ENCODE measurements at places on chromosomes 3 and 15. TPM values are rescaled to one million over a fixed set of nuclear protein-coding genes. Genes with fewer than 3 reads are reported as not detected.
A peak's percentile ranks its signal among the peaks of the same experiment; 100 is the strongest.

- no peak for DNase-seq
Observed at GRCh38 chr3:192904632-192905289, 12.9 kb downstream of the MB21D2 start.

GRCh38 chr3:153596401-153596800, 434.4 kb downstream of the RAP2B start:
- no peak for DNase-seq

GRCh38 chr3:148742118-148742517, 44.4 kb downstream of the AGTR1 start:
- no peak for DNase-seq

- no peak for DNase-seq
Observed at GRCh38 chr3:99344216-99344615, 294.2 kb upstream of the COL8A1 start.

DNA sequence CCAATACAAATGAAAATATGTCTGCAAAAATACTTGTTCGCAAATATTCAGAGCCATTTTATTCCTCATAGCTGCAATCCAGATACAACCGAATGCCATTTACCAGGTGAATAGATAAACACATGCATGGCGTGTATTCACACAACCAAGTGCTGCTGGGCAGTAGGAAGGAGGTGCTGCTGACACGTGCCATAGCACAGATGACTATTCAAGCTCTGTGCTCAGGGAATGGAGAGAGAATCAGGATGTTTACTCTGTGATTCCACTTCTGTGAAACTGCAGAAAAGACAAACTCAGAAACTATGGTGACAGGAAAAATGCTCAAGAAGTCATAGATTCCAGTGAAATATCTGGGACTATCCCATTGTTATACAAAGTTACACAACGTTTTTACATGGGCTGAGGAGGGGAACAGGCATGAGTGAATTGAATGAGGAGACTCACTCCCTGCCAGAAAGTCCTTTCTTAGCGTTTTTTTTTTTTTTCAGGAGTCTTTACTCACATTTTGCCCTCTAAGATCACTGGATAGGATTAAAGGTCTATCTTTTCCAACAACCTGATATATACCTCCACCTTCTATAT, 152.9 kb upstream of the NDN start:
- no peak for DNase-seq

DNA sequence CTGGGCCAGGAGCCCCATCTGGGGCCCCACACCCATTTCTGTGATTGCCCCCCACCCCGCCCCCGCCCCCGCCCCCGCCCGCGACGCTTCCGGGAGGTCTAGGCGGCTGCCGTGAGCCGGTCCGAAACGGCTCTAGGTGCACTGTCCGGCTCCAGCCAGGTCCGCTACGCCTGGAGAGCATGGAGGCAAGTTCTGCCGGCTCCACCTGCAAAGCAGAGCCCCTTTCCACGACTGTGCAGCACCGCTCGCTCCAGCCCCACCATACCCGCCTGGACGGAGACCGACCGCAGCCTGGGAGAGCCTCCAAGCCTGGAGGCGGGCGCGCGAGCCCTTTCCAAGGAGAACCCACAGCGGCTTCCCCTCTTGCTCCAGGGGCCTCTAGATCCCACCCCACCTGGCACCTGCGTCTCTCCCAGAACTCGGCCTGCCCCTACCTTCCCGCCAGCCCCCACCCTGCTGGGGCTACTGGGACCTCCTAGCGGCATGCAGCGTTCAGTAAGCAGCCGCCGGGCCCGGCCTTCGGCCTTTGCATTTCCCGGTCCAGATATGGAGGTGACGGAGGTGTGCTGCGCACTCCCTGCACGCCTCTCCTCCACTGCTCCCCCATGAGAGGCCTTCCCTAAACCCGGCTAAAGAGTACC, 66.2 kb downstream of the KLF13 start:
- no peak for DNase-seq

DNA sequence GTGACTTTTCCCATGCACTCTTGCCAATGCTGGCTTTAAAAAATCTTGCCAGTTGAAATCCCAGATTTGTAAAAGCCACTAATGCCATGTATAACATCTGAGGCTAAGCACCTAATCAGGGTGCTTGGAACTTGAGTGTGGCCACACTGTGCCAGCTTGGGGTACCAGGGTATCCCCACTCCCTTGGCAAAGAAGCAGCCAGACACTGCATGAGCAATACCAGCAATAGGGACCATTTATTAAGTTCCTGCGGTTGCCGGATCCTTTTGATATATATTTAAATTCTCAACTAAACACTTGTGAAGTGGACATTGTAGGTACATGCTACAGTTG, 2.2 kb upstream of the RHCG start:
- DNase-seq: no peak

DNA sequence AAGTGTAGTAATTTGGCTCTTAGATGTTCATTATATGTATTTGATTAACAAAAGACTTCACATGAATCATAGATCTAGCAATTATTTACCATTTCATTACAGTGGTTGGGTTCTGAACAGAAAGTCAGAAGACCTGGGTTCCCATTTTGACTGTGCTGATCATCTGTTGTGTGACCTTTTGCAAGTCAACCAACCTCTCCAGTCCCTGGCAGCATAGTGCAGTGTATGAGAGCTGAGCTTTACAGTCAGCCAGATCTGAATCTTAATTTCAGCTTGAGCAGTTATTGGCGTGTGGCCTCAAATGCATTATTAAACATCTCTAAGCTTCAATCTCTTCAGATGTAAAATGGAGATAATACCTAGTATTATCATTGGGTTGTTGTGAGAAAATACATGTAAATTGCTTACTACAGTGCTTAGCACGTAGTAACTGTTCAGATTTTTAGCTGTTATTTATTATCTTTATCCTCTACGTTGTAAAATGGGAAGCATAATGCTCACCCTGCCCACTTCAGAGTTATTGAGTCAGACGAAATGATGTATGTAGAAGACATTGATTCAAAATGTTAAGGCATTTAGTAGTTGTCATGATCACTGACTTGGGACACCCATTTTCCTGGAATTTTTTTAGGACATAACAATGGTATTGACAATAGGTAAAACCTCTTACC, 104.0 kb downstream of the KLHL25 start:
- no peak for DNase-seq

DNA sequence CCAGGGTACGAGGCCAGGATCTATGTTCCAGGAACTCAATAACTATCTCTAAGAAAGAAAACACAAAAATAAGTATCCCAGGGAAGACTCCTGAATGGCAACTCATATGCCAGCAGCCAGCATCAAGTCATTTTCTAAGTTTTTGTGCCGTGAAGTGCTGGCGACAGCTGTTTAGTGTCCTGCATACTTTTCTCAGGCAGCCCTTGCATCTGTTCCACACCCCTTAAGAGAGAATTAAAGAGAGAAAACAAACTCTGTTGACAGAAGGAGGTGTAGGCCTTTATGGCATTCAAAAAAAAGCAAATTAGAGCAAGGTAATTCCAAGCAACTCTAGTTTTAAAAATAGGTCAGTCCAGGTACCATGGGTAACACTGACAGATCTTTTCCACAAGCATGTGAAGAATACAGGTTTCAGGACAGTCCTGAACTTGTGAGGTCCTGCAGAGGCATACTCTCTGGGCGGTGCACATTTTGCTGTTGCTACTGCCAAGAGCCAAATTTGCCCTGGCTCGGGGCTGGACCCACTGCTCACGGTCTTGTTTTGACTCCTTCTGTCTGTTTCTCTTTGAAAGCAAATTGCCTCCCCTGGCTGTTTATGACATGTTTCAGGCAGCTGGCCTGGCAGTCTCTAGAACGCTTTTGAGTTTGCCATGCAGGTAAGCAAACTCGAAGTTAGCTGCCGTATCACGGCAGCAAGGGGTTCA, 252.1 kb upstream of the ADAMTS9 start:
- DNase-seq: no peak

DNA sequence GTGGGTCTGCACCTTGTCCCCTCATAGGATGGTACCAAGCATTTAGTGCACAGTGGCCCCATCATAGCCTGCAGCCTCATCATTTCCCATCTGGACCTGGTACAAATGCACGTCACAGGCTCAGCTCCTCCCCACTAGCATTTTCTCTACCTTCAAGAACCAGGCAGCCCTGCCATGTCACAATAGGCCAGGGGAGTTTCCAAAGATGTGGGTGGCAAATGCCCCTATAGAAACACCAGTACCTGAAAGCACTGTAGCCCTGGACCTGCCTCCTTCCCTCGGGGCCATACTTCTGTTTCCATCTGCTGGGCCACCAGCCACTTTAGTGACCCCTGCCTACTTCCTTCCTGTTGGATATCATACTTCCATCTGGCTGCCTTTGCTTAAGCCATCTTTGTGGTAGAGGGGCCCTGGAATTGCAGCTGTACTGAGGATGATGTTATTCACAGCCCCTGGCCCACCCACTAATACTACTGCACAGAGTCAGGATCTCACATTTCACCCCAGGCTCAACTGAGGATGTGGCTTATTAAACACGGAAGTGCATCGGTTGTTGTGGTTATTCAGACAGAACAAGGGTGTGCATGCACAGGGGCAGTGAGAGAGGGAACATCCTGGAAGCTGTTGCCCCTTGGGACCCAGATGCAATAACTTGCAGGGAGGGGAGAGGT, 3.8 kb downstream of the TCTA start:
- DNase-seq: no peak

DNA sequence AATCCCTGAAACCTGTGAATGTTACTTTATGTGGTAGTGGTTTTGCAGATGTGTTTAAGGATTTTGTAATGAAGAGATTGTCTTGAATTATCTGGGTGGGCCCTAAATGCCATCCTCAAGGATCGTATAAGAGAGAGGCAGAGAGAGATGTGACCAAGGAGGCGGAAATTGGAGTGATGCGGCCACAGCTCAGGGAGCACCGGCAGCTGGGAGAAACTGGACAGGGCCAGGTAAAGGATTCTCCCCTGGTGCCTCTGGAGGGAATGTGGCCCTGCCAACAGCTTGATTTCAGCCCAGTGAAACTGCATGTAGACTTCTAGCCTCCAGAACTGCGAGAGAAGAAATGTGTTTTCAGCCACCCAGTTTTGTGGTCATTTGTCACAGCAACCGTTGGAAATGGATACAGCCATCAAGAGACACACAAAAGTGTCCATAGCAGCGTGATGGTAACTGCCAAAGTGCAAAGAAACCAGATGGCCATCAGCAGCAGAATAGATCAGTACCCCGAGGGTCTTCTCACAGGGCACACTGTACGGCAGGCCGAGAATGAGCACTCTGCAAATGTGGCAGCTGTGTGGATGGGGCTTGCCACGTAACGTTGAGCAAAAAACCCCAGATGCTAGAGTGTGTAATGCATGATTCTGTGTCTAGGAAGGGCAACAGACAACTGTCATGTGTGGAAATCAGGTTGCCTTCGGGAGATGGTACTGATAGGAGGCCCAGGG, 12.2 kb downstream of the APBA2 start:
- no peak for DNase-seq

DNA sequence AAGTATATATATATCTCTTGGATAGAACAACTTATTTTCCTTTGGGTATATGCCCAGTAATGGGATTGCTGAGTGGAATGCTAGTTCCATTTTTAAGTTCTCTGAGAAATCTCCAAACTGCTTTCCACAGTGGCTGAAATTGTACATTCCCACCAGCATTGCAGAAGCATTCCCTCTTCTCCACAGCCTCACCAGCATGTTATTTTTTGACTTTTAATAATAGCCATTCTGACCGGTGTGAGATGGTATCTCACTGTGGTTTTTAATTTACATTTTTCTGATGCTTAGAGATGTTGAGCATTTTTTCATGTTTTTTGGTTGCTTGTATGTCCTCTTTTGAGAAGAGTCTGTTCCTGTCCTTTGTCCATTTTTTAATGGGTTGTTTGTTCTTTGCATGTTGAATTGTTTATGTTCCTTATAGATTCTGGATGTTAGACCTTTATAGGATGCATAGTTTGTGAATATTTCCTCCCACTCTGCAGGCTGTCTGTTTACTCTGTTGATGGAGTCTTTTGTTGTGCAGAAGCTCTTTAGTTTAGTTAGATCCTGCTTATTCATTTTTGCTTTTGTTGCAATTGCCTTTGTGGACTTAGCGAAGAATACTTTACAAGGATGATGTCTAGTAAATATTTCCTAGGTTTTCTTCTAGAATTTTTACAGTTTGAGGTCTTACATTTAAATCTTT, 82.7 kb upstream of the NR2F2 start:
- DNase-seq: no peak

GRCh38 chr3:134607054-134608022, 43.5 kb downstream of the KY start:
- peak; percentile 91 for DNase-seq

DNA sequence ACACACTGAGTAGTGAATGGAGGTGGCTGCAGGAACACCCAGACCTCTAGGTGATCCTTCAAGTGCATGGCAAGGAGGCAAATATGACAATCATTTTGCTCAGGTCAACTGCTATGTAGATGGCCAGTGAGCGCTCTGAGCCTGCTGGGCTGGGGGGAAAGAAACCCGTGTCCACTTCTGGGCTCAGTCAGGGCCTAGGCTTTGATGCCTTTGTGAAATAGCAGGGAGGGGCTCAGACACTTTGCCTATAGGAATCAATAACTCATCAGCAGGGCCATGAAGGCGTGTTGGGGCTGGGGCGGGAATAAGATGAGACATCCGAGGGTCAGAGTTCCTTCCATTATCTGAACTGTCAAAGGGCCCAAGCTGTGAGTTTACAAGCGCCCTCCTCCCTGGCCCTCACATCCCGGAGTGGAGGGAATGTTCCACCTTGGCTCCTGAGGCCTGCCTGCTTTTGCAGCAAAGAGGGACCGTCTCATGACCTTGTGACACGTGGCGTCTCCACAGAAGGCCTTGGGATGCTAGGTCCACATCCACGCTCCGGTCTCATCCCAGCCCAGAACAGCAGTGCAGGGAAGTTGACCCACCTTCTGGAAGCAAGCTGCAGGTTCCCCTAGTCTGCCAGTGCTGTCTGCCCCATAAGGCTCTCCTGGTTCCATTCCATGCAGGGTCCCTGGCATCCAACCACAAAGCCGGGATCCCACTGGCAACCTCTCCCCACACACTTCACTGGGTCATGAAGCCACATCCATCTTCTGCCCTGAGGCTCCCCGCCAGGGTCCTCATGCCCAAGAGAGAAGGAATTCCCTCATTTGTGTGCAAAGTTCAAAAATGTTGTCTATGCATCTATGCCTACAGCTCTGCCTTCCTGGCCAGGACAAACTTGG, 78.4 kb downstream of the CHSY1 start:
- no peak for DNase-seq

DNA sequence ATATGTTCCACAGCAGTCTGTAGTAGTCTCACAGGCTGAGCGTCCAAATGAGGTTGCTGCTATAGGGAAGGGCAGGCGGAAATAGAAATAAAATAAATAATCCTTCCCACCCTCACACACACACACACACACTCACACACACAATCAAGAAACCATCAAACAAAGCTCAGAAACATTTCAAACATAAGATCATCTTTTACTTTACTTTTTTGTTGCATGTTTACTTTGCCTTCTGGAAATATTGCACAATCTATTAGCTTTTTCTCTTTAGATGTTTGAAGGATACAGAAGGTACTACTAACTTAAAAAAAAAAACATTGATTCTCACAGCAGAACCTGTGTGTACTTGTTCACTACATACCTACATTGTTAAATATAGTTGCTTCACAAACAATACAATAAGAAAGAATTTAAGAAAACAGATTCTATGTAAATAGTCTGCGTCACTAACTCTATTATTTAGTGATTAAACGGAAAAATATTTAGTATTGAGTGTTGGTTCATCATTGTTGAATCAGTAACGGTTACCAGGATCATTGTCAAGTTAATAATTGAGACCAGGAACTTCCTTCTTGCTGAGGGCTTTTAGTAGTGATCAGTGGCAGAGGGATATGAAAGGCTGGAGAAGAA, 20.5 kb downstream of the ALCAM start:
- DNase-seq: no peak

The STX19 gene
- total RNA-seq: not detected

The C3orf49 gene
- total RNA-seq: not detected

The AHSG gene
- total RNA-seq: not detected

The C2CD4A gene
- total RNA-seq: not detected

The EPB42 gene
- not detected for total RNA-seq

All from esophagus muscularis mucosa (tissue), 4 donors.